ENCODE measurements at places on chromosomes 12 and 14. TPM values are rescaled to one million over a fixed set of nuclear protein-coding genes. Genes with fewer than 3 reads are reported as not detected.

DNA sequence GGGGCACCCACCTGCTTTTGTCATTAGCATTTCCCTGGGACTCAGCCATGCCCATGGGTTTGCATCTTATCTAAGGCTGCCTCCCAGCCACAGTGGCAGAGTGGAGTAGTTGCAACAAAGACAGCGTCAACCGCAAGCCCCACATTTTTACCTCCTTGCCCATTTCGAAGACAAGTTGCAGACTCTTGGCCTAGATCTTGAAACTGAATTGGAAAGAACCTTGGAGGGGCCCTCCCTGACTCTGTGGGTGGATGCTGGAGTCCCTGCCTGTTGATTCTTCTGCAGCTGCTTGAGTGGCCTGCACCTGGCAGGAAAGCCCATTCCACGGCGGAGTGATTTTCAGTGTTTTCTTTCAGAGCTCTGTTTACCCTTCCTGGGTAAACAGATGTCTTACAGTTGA, 309.0 kb downstream of the VRK1 start:
- DNase-seq: no peak

Gene CLEC6A
- total RNA-seq: not detected

- DNase-seq: no peak
Measured at GRCh38 chr14:23773981-23774380, 137.8 kb downstream of the DHRS2 start.

Gene B4GALNT3
- 33.0 TPM for total RNA-seq

Gene CPNE6
- not detected for total RNA-seq

Gene SLC38A4
- total RNA-seq: 5.5 TPM

- no peak for DNase-seq
Measured at GRCh38 chr12:113359939-113360748, 1.8 kb downstream of the PLBD2 start.

DNA sequence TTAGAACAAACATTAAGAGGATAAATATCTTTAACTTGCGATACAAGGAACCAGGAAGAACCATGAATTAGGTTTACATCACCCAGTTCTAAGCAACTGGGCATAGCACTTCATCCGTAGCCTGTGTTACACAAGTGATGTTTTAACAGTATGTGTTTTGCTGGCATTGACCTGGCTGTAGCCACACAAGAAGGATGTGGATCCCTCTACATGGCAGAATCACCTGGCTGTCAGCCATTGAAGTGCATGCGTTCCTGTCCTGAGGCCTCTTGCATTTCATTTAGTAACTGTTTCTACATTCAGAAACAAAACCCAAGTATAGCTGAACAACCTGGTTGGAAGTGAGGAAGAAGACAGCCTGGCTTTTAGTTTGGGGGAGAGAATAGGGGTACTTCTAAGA, 72.2 kb downstream of the TGFB3 start:
- no peak for DNase-seq

Gene BCAT1
- total RNA-seq: 239 TPM

Gene OASL
- not detected for total RNA-seq

GRCh38 chr12:26062566-26062965, 62.3 kb downstream of the BHLHE41 start:
- no peak for DNase-seq

Gene GLIPR1
- 1.7 TPM for total RNA-seq

Gene KRT85
- total RNA-seq: not detected

DNA sequence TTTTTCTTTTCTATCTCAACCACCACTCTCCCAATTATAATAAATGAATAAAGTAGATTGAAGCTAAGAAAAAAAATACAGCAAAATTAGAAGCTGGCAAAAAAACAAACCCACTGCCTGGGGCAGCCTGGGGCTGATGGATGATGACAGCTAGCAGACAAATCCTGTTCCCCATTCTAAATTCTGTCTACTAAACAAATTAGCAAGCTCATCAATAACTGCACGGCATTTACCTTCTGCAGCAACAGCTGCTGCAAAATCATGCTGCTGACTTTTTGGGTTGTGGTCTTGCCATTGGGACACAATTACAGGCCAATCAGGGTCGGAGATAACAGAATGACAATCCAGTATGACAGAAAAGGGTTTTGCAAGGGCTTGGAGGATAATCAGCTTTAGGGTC, 443.6 kb upstream of the SOX5 start:
- no peak for DNase-seq

- DNase-seq: no peak
Measured at GRCh38 chr12:131009595-131010395, 56.1 kb downstream of the ADGRD1 start.

DNA sequence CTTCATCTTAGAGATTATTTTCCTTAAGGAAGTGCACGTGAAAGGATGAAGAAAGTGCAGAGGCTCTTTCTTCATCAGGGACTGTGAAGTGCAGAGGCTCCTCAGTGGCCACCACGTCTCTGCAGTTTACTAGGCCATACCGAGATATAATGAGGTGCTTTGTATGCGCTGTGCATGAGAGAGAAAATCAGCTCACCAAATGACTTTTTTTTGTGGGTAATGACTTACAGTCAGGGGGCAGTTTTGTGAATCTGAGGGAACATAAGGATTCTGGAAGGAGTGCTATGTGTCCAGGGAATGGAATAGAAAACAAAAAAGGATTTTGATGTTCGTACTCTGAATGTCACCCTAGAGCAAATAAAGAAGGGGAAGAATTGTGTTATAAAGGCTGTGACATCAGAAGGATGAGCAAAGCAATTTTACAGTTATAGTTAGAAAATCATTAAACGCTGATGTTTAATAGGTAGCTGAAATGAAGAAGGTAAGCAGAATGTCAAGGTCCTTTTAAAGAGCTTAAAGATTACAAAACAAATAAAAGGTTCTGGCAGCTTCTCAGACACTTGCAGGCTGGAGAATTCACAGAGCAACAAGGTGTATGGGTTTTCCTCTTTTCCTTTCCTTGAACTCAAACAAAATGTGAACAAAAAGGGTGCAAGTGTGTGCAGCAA, 247.5 kb upstream of the NOVA1 start:
- no peak for DNase-seq

DNA sequence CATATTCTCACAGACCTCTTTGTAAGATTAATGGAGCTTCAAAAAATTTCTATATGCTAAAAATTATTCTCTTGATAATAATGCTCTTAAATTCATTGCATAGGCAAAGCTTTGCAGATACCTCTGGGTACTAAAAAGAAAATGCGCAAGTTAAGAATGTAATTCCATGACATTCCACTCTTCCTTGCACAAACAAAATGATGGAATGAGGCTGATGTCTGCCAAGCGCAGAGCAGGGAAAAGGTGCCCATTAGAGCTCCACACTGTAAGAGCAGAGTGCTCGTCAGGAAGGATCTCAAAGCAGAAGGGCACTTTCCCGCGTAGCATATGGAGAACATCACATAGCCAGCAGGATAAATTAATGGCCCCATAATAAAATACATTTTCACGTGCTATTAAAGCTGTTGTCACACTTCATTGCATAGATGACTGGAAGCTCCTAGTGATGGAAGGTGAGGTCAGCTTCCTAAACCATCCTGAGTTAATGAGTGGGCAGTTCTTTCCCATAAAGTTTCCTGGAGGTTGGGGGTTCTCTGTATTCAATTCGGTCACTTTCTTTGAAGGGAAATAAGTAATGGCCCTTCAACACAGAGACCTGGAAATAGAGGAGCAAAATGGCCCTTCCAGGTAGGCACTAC, 1058.9 kb downstream of the GALC start:
- DNase-seq: no peak

- DNase-seq: no peak
Measured at GRCh38 chr12:21138016-21138415, 7.0 kb downstream of the SLCO1B1 start.

Gene LRP1-AS
- total RNA-seq: 1.1 TPM

Gene FOXA1
- total RNA-seq: 1.5 TPM

- no peak for DNase-seq
Measured at GRCh38 chr12:122311696-122312095, 45.4 kb upstream of the VPS33A start.

- DNase-seq: no peak
Measured at GRCh38 chr14:93316716-93317115, 16.1 kb downstream of the BTBD7 start.

- DNase-seq: no peak
Measured at GRCh38 chr12:108819920-108820706, 37.3 kb downstream of the SSH1 start.

Gene PRIMA1
- total RNA-seq: not detected

DNA sequence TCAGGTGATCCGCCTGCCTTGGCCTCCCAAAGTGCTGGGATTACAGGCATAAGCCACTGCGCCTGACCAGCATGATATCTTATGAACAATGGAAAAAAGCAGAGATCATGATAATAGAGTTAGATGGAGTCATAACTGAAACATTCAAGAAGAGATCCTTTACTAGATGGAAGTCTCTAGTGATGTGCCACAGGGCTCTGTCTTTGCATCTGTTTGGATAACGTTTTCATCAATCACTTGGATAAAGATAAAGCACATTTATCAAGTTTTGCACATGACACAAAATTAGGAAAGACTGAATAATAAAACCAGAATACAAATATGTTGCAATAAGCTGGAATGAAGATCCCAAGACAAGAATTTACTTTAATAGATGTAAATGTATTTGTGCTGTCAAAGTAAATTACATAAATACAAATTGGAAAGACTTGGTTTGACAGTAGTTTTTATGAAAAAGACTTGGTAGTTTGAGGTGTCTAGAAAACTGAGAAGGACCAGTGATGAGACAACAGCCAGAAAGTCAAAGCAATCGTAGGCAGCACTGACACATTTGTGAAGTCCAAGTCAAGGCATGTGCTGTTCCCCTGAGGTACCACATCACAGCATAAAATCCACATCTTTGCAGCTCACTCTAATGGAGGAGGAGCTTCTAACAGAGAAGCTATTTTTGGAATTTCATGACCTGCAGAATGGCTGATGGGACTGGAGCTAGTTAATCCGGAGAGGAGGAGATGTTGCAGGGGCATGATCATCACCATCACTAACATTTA, 28.5 kb downstream of the GPRC5A start:
- no peak for DNase-seq

- DNase-seq: no peak
Measured at GRCh38 chr12:80858356-80858755, 79.4 kb downstream of the LIN7A start.

DNA sequence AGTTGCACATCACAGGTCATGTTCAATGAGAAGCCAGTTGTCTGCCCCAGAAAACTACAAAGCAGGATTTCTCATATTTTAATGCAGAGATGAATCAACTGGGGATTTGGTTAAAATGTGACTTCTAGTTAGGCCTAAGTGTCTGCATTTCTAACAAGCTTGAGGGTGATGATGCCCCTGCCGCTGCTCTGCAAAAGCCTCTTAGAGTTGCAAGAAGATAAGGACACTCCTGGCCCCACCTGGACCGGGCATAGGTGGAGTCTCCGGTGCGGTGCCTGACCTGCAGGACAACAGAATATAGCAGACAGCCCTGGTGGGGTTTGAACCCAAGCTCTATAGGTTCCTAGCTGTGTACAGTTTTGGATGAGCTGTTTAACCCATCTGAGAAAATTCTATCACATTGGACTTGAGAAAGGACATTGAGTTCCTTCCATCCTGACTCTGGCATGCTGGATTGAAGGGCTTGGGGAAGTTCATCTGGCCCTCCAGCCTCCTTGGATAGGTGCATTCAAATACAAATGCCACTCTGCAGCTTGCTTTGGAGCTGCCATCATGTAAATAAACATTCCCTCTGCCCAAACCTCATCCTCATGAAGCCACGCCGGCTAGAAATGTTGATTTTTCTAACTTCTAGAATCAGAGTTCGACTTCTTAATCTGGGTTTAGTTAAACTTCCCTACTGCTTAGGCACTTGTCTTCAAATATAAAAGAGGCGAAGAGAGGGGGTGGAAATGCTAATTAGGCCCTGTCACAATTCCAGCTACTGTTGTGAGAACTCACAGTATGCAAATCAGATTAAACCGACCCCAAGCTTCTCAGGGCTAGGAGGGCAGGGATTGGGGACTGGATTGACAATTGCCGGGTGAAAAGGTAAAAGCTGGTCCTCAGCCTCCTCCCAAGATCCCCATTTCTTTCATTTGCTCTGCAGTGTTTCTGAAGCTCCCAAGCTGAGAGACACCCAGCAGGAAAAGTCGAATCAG, 1225.6 kb downstream of the VRK1 start:
- DNase-seq: no peak

DNA sequence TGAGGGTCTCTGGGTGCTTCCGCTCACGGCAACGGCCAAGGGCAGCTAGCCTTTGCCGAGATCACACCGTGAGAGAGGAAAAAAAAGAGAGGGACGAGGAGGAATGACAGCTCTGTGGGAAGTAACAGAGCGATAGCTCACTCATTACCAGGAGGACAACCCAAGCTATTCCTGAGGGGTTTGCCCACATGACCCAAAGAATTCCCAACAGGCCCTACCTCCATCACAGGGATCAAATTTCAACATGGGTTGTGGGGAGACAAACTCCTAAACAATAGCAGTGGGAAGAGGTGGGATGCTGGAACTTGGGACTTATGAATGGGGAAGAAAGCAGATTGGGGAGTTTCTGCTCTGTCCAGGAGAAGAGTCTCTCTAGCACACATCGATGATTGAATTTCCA, 180.6 kb downstream of the LRRK2 start:
- DNase-seq: no peak
